ENCODE measurements at places on chromosomes 1 and 21. TPM values are rescaled to one million over a fixed set of nuclear protein-coding genes. Genes with fewer than 3 reads are reported as not detected.

Gene ANXA9
- 3.3 TPM for total RNA-seq

DNA sequence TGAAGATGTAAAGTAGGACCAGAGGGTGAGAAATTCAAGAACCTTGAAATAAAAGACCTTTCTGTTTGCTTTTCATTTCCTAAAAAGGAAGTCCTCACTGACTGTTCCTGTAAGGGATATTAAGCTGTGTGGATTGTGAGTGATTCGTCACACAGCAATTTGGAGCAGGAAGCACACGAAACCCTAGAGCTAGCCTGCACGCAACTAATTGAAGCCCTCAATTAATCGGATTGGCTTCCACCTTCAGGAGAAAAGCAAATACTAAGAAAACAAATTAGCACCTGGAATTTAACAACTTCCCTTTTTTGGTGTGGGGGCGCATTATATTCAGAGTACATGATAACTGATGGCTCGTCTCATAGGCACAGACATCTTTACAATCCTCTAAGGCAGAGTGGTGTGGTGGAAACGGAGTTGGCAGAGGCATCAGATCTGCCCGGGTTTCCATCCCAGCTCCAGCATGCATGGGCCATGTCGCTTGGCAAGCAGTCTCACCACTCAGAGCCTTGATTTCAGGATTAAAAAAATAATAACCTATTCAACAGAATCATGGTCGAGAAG lies 95.2 kb downstream of the KCNJ15 start:
- peak overlapping the region; percentile 13 for H3K4me3 ChIP-seq
- H3K36me3 ChIP-seq = no peaks in the 10 kb centered on the region
- no peak overlapping the region for H3K27ac ChIP-seq
- DNase-seq = peak; percentile 76
- peaks cover 4% of the 10 kb centered on the region for H3K4me1 ChIP-seq

Gene NKAIN1
- 0.19 TPM for total RNA-seq

DNA sequence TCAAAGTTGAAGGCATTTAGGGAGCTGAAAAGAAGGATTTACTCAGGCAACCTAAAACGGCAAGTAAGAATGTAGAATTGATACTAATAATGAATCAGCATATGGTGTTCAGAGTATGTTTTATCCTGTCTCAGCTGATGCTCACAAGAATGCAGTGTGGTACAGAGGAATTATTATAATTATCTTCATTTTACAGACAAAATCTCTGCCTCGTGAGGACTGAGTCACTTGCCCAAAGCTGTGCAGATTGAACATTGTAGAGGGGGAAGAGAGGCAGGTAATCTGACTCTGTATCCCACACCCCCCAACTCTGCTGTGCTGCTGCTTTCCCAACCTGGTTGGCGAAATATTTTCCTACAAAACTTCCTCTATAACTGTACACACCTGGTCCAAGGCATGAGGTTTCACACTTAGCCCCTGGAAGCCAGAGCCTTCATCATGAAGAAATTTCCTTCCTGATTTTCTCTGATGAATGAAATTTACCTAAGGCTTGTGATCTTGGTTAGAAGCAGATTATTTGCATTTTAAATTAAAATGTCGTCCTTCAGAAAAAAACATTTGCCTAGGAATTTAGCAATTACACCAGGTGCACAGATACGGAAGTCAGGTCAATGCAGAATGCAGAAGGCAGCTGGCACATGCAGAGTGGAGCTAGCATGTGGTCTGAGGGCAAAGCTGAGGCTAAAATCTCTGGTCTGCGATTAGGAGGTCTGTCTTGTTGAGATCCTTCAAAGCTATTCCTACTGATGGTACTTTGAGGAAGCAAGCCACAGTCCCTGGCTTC lies 52.8 kb downstream of the DPT start:
- no peaks in the 10 kb centered on the region for H3K4me1 ChIP-seq
- DNase-seq = no peak

- H3K36me3 ChIP-seq = no peaks in the 10 kb centered on the region
- no peaks in the 10 kb centered on the region for H3K4me1 ChIP-seq
- no peak for DNase-seq
- no peaks in the 10 kb centered on the region for H3K27me3 ChIP-seq
- H3K4me3 ChIP-seq = no peak overlapping the region
These were observed 14.9 kb upstream of the CD1C start for GRCh38 chr1:158274797-158275196.

Gene EFCAB7
- 9.6 TPM for total RNA-seq

Gene KLHDC7A
- 25.8 TPM for total RNA-seq

DNA sequence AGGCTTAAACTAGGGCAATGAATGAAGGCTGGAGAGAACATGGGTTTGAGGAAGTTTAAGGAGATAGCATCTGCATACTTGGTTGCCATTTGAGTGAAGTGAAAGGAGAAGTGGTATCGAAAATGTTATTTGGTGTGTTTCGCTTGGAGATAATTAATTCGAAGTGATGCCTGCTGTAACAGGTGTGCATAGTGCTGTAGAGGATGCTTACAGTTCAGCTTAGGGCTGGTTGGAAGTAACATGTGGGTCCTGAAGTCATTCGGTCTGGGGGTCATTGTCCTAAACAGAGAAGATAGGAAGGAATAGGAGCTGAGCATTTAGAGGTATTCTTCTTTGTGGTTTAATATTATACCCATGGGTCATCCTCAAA lies 301 bp upstream of the NUDT17 start:
- peaks cover 29% of the 10 kb centered on the region for H3K36me3 ChIP-seq
- peaks cover 5% of the 10 kb centered on the region for H3K4me1 ChIP-seq
- H3K27me3 ChIP-seq = no peaks in the 10 kb centered on the region
- no peak for DNase-seq
- H3K4me3 ChIP-seq = peak overlapping the region; percentile 72

- DNase-seq = peak; percentile 77
- peaks cover 42% of the 10 kb centered on the region for H3K4me1 ChIP-seq
- no peaks in the 10 kb centered on the region for H3K27me3 ChIP-seq
These were observed 34.1 kb downstream of the ARHGEF10L start for GRCh38 chr1:17573518-17574041.

GRCh38 chr1:39262802-39263201 lies 58.3 kb downstream of the MACF1 start:
- no peak overlapping the region for H3K27ac ChIP-seq
- DNase-seq = no peak
- no peaks in the 10 kb centered on the region for H3K4me1 ChIP-seq
- no peaks in the 10 kb centered on the region for H3K27me3 ChIP-seq
- H3K4me3 ChIP-seq = no peak overlapping the region

- H3K27ac ChIP-seq = no peak overlapping the region
- no peaks in the 10 kb centered on the region for H3K36me3 ChIP-seq
- H3K4me1 ChIP-seq = peaks cover 6% of the 10 kb centered on the region
These were observed 69.4 kb downstream of the LRRC8D start for GRCh38 chr1:89890085-89890752.

DNA sequence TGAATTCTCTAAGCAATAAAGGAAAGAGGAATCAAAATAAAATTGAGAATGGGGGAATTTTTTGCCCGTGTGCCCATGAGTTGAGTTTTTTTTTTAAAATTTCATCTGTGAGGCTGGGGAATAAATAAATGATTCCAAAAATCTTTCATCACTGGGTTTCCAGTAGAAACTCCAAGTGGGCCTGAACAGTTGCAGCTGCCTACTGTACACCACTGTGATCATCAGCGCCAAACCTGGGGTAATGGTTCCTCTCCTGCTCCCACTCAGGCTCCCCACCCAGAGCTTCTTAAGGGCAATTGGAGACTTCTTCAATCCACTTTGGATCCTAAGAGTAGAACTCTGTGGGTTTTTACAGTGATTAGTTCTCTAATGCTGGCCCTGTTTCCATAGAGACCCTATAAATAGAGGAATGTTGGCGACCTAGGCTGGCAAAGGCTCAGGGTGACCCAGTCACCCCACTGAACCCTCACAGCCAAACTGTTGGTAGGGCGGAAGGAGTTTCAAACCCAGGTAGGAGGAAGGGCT lies 9.3 kb downstream of the TMCC2 start:
- no peak overlapping the region for H3K27ac ChIP-seq
- no peak for DNase-seq
- H3K36me3 ChIP-seq = no peaks in the 10 kb centered on the region
- H3K27me3 ChIP-seq = no peaks in the 10 kb centered on the region
- no peak overlapping the region for H3K4me3 ChIP-seq
- H3K4me1 ChIP-seq = no peaks in the 10 kb centered on the region

DNA sequence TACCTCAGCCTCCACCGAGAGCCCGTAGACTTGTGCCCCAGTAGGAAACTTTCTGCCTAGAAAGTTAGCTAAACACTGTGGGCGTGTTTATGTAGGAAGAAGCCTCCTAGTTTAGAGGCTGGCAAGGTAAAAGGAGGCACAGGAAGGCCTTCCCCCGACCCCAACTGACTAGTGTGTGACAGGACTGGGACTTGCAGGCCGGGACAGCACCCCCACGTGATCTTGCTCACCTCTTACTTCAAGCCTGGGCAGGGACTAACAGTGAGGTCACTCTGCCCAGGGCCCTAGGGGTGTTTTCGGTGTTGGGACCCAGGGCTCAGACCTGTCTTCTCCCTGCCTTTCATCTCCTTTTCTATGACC lies 392 bp upstream of the TAGLN2 start:
- peak overlapping the region; percentile 83 for H3K4me3 ChIP-seq
- no peaks in the 10 kb centered on the region for H3K36me3 ChIP-seq
- DNase-seq = no peak
- peaks cover 25% of the 10 kb centered on the region for H3K4me1 ChIP-seq
- peak overlapping the region; percentile 98 for H3K27ac ChIP-seq

Gene OVAAL
- not detected for total RNA-seq

GRCh38 chr1:63678200-63678599 lies 85.0 kb downstream of the PGM1 start:
- no peak for DNase-seq
- no peaks in the 10 kb centered on the region for H3K36me3 ChIP-seq
- no peak overlapping the region for H3K27ac ChIP-seq

DNA sequence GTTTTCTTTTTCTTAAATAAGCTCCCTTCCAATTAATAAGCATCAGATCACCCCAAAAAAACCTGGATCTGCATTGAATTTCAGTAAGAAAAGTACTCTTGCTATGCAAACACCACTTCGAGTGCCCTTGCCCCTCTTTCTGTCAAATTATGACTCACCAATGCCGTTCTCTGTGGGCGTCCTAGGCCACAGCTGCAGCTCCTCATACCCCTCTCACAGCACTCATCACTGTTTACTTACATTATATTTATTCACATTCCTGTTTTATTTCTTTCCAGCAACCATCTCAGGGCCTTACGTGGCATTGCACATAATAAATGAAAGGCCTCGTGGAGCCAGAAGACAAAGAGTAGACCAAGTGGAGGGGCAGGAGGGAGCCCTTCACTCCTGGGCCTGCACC lies 99.1 kb upstream of the CTTNBP2NL start:
- H3K4me1 ChIP-seq = no peaks in the 10 kb centered on the region
- DNase-seq = no peak
- H3K36me3 ChIP-seq = no peaks in the 10 kb centered on the region
- no peaks in the 10 kb centered on the region for H3K27me3 ChIP-seq
- no peak overlapping the region for H3K4me3 ChIP-seq

DNA sequence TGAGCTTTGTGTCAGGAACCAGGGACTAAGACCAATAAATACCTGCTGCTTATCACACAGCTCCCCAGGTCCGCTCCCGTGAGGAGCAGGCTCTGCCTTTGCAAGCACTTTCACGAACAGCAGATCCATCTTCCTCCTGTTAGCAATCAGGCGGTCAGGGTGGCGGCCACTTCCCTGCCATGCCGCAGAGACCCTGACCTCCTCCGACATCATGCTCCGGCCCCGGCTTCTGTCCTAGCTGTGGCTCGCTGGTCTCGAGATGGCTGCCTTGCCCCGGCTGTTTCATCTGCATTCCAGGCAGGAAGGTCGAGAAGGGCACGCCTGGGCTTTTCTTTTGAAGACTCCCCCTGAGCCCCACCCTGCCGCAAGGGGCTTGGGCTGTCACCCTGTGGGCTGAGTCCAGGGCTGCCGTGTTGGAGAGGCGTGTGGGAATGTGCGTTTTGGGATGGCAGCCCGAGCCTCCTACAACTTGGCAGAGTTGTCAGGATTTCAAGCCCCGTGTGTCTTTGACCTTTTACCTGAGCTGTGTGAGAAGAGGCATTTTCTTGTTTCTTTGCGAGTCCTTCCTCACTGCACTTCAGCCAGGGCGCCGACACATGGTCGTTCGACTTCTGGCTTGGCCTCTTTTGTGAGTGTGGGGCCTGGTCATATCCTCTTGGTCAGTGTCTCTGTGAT lies 59.5 kb downstream of the AGPAT3 start:
- peak overlapping the region; percentile 57 for H3K4me3 ChIP-seq
- peak overlapping the region; percentile 26 for H3K27ac ChIP-seq
- H3K4me1 ChIP-seq = peaks cover 53% of the 10 kb centered on the region
- H3K27me3 ChIP-seq = no peaks in the 10 kb centered on the region
- no peak for DNase-seq

Gene PRR9
- total RNA-seq = not detected

- DNase-seq = no peak
- no peaks in the 10 kb centered on the region for H3K27me3 ChIP-seq
- no peak overlapping the region for H3K27ac ChIP-seq
- H3K4me3 ChIP-seq = no peak overlapping the region
- H3K36me3 ChIP-seq = no peaks in the 10 kb centered on the region
- H3K4me1 ChIP-seq = no peaks in the 10 kb centered on the region
These were observed 567.6 kb downstream of the MRPL39 start for GRCh38 chr21:25039461-25040380.

DNA sequence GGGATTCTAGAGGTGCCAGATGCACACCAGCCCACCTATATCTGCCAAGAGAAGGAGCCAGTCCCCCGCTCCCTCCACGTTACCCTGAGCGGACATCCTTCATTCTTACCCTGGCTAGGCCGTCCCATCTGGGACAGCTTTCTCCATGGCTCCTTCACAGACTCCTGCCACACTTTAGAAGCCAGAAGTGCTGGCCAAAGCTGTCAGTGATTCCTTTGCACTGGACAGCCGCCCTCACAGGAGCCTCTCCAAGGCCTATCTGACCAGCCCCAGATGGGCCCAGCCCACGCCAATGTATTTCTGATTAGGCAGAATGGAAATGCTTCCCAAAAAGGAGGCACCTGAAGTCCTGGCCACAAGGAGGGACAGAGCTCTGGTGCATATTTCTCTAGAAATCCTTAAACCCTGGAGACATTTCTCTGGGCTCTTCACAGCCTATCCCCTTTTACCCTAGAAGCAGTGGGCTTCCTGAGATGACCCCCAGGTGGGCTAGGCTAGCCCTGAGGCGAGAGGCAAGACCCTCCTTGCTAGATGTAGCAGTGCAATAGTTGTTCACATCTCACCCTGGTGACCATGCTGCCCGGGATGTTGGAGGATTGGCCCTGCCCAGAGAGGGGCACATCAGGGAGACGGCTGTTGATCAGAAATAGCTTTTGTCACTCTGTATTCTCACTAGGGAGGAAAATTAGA lies 44.1 kb downstream of the RASSF5 start:
- H3K4me1 ChIP-seq = peaks cover 3% of the 10 kb centered on the region
- no peak for DNase-seq
- H3K36me3 ChIP-seq = no peaks in the 10 kb centered on the region
- no peak overlapping the region for H3K4me3 ChIP-seq
